ENCODE measurements at places on chromosomes 7 and 10.

DNA sequence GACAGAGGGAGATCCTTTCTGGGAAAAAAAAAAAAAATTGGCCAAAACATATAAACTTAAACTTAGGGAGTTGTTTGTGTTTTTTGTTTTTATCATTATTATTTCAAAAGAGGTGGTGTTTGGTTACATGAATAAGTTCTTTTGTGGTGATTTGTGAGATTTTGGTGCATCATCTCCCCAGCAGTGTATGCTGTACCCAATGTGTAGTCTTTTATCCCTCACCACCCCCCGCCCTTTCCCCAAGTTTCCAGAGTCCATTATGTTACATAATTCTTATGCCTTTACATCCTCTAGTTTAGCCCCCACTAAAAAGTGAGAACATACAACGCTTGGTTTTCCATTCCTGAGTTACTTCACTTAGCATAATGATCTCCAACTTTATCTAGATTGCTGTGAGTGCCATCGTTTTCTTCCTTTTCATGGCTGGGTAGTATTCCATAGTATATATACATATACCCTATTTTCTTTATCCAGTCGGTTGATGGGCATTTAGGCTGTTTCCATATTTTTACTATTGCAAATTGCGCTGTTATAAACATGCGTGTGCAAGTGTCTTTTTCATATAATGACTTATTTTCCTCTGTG, 148.1 kb upstream of the ZNF92 start:
- no peak for DNase-seq

DNA sequence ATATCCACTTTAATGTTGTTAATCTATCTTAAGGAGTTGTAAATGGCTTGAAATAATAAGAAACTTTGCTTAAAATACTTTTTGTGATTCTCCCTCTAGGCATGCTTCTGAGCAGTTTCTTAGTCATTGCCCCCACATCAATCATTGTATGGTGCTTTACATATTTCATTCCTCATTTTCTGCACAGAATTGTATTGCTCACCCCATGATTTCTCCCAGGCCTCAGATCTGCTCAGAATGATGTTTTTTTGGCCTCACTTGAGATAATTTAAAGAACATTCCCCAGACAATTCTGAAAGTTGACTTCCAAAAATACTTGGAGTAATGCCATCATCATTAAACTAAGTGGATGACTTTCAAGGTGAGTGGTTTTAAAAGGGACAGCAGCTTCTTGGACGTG, 82.1 kb upstream of the PRPS1L1 start:
- DNase-seq = no peak

- DNase-seq = no peak
These were observed 23.0 kb upstream of the ZNF488 start for GRCh38 chr10:47406870-47407691.

DNA sequence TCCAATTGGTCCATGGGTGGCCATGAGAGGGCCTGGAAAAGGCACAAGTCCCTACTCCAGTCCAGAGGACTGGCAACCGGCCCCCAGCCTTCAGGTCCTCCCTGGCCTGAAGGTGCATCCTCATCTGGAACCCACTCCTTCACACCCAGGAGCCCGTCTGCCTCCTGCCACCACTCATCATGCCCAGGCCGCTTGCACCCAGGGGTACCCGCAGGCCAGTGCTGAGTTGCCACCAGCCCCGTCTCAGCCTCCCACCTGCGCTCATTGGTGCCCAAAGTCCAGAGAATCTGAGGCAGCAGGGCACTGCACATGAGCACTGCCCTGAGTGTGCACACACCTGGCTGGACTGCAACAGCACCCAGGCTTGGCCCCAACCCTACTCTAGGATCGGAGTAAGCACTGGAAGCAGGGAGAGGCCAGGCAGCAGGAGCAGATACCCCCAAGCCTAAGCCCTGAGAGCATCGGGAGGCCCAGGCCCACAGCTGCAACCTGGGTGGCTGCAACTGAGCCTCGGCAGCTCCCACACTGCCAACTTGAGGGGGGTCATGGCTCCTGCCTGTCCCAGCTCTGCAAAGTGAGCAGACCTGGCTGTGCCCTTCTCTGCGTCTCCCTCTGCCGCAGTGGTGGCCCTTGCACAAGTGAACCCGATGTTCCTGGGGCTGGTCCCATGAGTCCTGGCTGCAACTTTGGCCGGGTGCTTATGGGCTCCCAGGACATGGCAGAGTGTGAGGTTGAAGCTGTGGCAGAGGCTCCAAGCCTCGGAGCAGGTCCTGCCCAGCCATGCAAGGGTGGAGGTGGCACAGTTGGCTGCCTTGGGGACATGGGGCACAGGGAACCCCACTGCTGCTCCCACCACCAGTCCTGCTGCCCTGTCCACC, 44.3 kb downstream of the TCERG1L start:
- no peak for DNase-seq

DNA sequence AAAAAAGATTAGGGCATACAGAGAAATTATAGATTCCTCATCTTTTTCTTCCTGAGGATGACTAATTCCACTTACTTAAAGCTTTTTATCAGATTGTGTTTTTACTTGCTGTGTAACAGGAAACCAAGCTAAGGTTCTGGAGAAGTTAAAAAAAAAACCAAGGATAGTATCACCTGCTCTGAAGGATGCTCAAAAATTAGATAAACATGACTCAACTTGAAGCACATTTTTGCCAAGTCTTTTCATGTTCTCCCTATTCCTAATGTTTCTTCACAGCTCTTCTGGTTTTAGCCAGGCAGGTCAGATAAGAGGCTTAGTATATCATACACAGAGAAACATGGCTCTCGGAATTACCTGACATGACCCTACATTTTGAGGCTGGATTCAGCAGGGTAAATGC, 90.3 kb downstream of the CPEB3 start:
- DNase-seq = no peak

DNA sequence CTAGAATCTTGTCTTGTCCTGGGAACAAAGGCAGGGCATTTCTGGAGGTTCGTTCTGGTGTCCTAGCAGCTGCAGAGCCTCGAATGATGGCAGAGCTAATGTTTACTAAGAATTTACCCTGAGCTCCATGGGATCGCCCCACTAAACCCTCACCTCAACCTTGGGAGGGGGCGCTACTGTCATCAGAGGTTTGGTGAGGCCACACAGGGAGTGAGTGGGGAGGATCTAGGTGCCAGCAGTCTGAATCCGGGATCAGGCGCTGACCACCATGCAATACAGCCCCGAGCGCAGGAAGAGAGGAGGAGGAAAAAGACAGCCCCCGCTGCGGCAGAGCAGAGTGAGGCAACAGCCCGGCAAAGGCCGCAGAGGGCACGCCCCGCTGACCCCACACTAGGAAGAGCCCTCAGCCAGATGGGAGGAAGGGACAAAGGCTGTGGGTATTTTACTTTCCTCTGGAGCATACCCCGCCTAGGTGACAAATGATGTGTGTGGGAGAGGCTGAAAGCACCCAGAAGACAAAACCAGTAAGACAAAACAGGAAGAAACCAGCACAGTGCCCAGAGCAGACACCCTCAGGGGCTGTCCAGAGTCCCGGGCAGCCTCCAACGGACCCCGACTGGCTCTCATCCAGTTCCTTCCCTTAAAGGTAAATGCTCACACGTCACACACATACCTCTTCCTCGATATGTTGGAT, 103.5 kb downstream of the FAM53B start:
- no peak for DNase-seq

All from NCI-H1930 (cell line).